ENCODE measurements at places on chromosomes 5 and 9.

- DNase-seq: no peak
Measured at GRCh38 chr5:41093803-41094202, 22.7 kb upstream of the MROH2B start.

DNA sequence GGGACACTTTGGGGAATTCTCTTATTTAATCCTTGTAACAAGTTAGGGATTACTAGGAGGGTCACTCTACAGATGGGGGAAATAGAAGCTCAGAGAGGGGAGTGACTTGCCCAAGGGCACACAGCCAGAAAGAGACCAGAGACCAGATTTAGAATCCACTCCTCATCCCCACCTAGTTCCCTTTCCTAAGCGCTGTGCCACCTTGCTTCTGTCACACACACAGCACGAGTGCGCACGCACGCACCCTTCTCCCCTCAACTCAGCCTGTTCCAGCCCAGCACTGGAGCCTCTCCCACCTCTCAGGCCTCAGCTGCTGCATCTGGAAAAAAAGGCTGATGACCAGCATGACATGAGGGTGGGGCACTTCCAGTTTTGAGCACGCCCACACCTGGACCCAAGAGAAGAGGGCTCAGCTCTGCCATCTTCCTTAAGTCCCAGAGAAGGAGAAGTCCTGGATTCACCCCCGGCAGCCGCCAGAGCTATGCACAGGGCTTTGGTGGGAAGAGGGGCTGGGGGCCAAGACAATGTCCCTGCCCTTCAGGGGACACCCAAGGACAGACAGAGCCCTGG lies 18.5 kb downstream of the NR5A1 start:
- DNase-seq: no peak

DNA sequence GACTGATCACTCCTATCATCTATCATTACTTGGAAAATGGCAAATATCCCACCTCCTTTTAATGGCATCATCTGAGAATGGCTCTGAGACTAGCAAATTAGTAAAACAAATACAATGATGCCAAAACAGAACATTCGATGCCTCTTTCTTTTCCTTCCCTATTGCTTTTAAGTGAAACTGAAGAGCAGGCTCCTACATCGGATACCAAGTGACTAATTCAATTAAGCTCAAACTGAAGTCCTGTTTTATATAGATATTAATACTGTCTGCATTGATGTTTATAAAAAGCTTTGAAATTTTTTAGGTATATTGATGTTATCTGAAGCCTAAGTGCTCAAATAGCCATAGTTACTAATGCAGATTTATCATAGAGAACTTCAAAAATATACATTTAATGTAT lies 43.9 kb downstream of the SAXO1 start:
- DNase-seq: no peak

DNA sequence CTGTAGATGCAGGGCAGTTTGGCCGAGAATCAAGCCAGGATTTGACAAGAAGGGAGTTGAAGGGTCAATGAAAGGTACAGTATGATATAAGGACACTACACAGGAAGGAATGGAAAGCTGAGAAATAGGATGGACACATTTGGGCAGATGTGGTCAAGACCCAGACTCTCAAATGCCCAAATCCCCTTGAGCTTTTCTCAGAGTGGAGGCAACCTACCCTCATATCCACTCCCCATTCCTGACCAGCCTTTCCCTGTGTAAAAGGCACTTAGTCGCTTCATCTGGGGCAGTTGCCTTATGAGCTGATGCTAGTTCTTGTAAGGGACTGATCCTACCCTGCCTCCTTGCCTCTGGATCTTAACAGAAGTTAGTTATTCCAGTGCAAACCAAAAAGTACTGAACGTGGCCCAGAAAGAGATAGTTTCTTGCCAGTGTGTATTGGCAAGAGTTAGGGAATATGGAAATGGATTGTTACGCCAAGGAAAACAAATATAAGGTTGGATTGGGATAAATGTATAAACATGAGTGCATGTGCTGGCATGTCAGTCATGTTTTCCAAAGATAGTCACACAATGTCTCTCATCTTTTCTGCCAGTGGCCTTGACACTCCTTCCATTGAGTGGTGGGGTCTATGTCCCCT lies 4.1 kb upstream of the MCCC2 start:
- no peak for DNase-seq

GRCh38 chr9:21381448-21382339 lies 3.5 kb downstream of the IFNA2 start:
- DNase-seq: no peak

- no peak for DNase-seq
Measured at GRCh38 chr5:96084874-96085506, 123.3 kb upstream of the ELL2 start.

DNA sequence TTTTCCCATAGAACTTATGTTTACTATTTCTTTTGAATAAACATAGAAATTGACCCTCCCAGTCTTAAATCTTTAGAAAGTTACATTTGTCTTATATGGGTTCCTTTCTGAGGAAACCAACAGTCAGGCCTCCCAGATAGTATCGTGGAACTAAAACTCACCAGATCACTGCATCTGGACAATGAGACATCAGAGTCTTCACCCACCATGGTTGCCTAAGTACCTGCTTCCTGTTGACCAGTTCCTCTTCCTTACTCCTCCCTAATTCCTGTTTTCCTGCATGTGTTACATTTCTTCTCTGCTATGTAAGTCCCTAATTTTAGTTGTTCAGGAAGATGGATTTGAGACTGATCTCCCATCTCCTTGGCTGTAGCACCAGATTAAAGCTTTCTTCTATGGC lies 462.2 kb downstream of the DIRAS2 start:
- DNase-seq: no peak
